ENCODE measurements at places on chromosomes 2 and 18.
A peak's percentile ranks its signal among the peaks of the same experiment; 100 is the strongest.

DNA sequence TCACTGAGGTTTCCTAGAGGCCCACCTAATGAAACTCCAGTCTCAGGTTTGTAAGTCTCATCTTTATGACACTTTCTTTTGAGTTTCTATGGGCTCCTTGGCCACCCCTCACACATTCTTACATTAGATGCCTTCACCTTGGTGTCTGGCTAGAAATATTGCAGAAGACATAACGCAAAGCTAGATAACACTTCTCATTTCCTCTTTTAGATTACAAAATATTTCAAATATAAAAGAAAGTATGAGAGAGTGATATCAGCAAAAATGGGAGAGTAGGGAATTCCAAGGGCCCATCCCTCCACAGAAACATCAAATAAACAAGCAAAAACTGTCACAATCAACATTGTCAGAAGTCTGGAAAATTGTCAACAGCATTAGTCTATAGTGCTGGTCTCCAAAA lies 43.3 kb upstream of the ZCCHC2 start:
- DNase-seq: no peak

DNA sequence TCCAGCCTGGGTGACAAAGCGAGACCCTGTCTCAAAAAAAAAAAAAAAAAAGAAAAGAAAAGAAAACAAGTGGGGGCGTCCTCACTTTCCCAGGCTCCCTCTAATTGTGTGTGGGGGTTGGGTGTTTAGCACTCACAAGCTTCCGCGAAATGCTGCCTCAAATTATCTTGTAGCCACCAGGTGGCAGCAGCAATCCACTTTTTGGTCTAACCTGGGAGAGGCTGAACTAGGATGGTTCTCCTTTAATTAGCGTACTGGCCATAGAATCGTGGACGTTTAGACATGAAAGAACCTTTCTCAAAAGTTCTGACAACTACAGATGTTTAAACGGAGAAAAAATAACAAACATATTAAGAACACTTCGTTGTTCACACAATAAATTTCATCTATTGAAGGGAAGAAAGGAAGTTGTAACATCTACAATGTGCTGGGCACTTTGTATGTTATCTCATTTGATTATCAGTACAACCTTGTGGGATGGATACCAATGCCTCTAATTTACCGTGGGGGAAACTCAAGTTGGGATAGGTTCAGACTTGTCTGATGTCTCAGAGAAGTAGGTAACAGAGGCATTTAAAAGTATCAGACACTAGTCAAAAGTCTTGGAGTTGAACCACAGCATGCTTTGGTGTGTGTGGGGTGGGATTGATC lies 122.7 kb upstream of the NABP1 start:
- DNase-seq: peak; percentile 85

GRCh38 chr2:235024191-235024860 lies 72.5 kb downstream of the SH3BP4 start:
- DNase-seq: no peak

GRCh38 chr2:162085090-162085891 lies 11.3 kb upstream of the DPP4 start:
- DNase-seq: no peak

DNA sequence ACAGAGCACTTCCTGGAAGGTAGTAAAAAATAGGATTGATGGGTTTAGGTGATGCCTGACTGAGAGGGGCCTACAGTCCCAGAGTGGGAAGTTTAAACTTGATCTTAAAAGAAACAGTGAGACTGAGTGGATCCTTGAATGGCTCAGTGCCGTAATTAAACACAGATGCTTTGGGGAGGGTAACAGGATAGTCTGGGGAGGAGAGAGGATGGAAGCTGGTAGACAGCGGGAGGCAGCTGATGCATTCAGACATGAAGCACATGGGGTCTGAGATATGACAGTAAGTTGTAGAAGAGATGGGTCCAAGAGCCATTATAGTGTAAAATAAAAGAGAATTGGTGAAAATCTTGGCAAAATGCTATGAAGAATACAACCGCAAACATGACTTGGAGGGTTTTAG lies 54.4 kb downstream of the AOX1 start:
- DNase-seq: no peak

DNA sequence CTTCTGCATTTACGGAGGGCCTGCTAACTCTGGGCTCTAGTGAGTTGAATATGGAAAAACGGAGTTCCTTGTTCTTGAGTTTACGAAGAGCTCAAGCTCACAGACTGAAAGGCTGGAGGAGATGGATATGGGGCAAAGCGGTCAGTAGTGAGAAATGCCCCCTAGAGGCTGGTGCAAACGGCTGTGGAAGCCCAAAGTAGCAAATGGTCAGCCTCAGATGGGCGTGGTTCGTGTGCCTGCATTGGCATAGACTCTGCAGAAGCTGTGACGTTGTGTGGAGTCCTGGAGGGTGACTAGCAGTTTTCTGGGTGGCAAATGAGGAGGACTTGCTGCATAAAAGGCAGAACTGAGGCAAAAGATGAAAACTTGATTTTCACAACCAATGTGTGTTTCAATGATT lies 93.6 kb upstream of the TWIST2 start:
- DNase-seq: no peak

DNA sequence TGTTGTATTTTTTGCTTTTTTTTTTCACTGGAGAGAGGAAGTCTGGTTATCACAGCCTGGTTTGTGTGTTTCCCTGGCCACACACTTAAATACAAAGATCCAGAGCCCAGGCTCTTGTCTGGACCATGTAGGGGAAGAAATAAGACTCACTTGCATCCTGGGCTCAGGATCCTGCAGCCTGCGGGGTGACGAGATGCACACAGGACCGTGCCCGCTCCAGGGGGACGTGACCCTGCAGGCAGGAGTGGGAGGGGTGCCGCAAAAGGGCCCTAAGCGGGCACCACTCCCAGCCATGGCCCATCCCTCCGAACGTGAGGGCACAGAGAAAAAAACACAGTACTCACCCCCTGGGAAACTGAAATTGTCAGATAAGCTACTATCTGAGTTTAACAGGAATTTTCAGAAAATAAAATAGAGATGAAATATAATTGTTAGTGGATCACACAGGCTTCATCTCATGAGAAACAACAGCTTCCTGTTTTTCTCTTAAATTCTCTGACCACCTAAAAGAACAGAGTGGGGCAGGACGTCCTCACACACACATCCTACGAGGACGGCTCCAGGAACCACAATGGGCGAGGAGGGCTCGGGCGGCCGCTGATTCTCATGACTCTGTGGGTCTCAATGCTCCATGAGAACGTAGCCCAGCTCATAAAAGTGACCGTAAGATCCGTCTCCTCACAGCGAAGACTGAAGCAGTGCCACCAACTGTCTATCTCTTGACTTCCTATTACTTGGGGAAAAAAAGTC lies 142.6 kb upstream of the ALKAL2 start:
- DNase-seq: no peak

DNA sequence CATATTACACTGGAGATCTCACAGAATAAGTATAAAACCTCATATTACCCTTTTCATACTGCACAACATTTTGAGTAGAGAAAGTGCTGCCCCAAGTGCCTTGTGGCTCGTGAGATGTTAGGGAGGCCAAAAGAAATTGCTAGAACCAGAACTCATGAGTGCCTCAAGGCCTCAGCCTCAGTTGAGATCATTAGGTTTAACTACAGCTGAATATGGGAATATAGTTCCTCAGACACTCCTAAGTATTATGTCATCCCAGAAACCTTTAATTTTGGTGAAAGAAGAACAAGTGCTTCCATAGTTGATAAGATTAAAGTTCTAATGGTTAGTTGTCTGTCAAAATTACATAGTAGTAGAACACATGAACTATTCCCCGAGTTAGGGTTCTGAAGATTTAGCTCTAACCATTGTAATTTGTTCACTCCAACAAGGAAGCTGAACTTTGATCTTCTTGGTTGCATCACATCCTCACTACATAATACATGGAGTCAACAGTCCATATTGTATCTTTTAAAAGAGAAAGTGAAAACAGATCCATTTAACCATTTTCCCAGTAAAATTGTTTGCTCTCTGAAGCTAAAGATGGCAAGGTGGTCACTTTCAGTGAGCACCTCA lies 9.6 kb upstream of the AQP4 start:
- DNase-seq: no peak

DNA sequence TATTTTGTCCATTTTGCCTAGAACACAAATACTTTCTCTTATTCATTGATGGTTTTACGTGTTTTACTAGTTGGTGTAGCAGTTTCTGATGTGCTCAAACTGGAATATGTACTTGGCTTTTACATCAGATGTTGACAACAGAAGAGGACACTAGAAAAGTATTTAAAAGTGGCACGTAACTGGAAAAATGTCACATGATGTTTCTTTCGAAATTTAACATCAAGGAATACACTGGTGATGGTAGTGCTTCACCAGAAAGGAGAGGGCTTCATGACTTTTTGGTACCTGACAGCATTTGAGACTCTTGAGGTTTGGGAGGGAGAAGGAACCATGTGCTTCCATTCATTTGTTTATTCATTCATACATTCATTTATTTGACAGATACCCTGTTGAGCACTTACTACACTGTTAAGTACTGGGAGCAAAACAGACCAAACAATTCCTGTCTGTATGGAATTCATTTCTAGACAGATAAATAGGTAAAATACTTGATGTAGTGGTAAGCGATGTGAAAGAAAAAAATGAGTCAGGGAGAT lies 1.5 kb downstream of the GIGYF2 start:
- DNase-seq: no peak

GRCh38 chr18:22935431-22935830 lies 2.3 kb downstream of the RBBP8 start:
- no peak for DNase-seq

DNA sequence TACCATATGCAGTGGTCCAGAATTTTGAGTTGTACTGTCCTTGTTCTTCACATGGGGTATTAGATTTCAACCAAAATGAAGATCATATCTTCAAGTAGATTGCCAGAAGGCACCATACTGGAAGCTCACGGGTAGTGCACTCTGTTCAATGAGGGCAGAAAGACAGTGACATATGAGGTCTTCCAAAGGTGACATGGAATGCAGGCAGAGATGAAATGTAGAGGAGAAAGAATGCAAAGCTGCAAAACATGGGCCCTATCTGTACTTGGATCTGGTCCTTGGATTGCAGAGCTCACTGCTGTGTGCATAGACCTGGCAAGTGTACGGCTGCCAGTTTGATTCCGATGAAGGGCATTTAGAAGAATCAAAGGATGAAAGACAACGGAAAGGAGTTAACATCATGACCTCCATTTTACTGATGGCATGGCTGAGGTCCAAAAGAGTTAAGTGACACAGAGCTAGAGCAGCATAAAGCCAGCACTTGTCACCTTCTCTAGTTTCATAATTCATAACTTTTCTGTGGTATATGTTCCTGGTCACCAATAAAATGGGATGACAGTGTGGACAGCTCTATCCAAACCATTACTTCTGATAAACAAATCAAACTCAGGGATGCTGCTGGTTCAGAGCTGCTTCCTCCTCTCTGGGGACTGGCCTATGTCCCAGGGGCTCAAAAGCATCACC lies 64.7 kb downstream of the BCL2 start:
- DNase-seq: no peak
